ENCODE measurements at places on chromosomes 4 and X.
A peak's percentile ranks its signal among the peaks of the same experiment; 100 is the strongest.

DNA sequence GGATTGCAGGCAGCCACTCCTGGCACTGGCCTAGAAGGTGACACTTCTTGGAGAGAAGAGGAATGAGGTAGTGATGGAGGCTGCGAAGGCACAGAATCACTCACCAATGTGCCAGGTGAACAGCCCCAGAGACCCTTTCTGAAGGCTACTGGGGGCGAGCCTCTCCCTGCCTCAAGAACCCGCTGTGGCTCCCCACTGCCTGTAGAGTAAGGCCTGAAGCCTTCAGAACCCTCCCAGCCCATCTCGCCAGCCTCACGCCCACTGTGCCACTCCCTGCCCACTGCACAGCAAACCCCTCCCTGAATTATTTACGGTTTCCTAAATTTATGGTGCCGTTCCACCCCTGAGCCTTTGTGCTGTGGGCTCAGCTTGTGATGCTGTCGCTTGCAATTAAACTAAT is 24.2 kb upstream of the SORCS2 start:
- DNase-seq: no peak

DNA sequence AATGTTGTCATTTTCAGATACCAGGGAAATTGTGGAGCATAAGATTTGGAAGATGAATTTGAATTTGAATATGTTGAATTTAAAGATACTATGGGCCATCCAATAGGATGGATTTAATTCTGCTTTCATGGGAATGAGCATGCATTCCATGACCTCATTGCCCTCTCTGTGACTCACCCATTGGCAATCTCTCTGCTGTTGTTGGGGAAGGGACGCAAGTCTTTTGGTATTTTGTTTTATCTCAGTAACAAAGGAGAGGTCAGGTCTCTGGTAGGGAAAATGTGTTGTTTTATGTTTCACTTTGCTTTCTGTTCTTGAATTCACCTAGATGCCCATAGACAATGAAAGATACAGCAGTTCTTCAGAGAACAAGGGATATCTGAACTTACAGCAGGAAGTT is 42.1 kb upstream of the MAGEA4 start:
- no peak for DNase-seq

DNA sequence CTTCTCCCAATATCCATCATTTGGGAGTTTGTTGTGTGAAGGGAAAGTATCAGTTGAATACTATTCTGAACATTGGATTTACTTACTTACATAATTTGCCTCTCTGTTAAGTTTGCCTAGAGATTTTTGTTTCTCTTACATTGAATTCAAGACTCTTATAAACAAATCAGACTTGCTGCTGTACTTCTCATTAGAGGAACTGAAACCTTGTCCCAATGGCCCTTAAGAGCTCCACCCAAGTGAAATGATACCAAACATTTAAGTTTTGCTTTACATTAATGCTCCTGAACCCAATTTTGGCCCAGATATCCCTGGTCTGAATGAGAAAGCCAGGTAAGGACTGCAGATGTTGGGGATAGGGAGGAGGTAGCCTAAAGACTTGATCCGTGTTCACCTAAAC is 32.0 kb downstream of the HAND2 start:
- no peak for DNase-seq

DNA sequence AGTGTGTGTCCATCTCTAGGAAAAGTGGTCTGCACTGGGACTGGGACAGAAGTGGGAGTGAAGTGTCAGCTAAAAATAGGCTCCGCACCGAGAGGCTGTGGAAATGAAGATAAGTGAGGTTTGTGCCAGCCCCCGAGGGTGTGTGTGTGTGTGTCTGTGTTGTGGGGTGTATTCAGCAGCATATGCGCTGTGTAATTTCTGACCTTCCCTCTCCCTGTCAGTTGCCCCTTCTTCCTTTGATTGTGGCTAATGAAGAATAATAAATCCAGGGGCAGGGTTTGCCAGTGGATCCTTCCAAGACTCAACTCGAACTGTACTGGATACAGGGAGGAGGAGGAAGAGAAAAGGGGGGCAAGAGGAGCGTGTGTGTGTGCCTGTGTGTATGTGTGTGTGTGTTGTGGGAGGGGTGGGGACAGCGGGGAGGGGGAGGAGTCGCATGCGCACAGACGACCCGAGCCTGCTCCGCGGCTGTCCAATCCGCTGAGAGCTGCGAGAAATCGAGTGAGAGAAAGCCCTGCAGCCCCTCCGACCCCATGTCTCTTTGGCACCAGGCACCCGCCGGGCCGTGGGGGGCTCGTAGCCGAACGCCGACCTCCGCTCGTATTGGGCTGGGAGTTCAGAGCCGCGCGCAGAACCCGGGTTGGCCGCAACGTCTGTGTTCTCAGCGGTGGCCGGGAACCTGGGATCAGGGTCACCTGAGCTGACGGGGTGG is 916 bp upstream of the POU4F2 start:
- no peak for DNase-seq

- DNase-seq: no peak
Observed at GRCh38 chrX:44908827-44909226, 35.8 kb downstream of the KDM6A start.

GRCh38 chr4:56276547-56276946 is 110.7 kb downstream of the AASDH start:
- DNase-seq: no peak

DNA sequence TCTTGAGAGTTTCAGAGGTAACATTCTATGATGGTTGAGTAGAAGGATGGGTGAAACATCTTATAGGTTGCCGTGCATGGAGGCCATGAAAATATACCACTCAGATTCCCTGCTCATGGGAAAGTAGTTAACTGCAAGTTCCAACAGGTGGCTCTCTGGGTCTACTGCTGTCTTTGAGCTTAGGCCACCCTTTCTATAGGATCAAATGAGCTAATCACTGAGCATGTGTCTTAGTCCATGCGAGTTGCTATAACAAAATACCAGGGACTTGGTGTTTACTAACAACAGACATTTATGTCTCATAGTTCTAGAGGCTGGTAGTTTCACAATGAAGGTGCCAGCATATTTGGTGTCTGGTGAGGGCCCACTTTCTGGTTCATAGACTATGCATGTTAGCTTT is 144.8 kb upstream of the UNC5C start:
- DNase-seq: no peak

GRCh38 chr4:147524601-147525000 is 43.7 kb downstream of the EDNRA start:
- DNase-seq: no peak

DNA sequence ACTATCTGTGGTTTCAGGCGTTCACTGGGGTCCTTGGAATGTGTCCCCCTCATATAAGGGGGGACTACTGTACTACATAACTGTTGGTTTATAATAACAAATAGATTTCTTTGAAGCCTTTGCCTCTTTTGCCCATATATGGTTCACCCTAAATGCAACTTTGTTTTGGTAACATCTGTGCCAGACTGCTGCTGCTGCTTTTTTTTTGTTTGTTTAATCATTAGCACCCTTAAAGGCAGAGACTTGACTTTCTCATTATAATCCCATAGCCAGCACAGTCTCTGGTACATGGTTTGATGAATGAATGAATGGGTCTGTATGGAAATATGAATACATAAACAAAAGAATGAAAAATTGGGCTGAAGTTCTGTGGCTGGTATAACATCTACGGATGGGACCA is 80.2 kb upstream of the LHFPL1 start:
- no peak for DNase-seq

- no peak for DNase-seq
Observed at GRCh38 chrX:31808357-31808756, 736.5 kb upstream of the FTHL17 start.

GRCh38 chrX:1442016-1442665 is 10.6 kb downstream of the ASMTL start:
- DNase-seq: peak; percentile 1

GRCh38 chrX:13797512-13797911 is 19.4 kb downstream of the GPM6B start:
- no peak for DNase-seq

GRCh38 chr4:154018659-154019058 is 229.8 kb upstream of the SFRP2 start:
- DNase-seq: peak; percentile 8

- no peak for DNase-seq
Observed at GRCh38 chrX:38612281-38612680, 50.9 kb downstream of the TSPAN7 start.

DNA sequence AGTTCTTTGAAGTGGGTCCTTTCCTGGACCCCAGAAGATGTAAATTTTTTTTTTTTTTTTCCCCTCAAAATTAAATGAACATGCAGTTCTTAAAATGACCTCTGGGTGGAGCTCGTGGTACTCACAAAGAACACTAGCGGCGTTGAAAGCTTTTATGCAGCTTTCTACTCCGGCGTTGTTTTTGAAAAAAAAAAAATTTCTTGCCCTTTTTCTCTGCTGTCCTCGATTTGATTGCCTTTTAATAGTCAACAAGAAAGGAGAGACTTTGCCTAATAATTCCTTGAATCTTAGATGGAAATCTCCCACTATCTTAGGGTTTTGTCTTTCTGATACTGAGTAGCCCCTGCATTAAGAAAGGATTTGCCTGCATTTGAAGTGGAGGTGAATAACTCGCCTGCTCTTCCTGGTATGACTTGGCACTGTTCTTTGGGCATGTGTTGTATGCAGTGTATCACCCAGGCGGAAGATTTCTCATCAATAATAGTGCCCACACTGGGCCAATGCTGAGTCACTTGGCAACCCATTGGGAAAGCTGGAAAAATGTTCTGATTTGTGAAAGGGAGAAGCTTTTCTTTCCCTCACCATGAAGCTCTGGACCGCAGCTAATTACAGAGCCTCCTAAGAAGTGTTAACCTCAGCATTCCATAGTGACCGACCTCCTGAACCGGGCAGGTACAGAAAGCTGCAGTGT is 104.0 kb downstream of the PHEX start:
- DNase-seq: no peak

GRCh38 chr4:92455951-92456350 is 152.2 kb downstream of the GRID2 start:
- no peak for DNase-seq

- DNase-seq: no peak
Observed at GRCh38 chr4:168551211-168551610, 54.4 kb downstream of the PALLD start.

DNA sequence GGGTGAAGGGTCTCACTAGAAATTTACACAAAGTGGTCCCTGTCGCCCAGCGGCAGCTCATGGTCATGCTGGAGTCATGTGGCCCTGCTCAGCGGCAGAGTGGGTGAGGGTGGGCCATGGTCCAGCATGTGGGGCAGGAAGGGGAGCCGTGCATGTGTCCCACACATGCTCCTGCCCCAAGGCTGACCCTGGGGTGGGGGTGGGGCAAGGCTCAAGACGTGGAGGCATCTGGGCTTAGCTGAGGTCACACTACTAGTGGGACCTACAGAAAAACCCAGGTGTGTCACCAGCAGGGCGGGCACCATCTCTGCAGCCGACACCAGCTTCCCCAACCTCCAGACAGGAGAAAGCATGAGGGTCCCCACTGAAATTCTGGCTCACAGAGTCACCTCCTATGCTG is 42.4 kb downstream of the EVC start:
- no peak for DNase-seq

GRCh38 chrX:152632445-152633097 is 5.1 kb upstream of the GABRQ start:
- peak; percentile 26 for DNase-seq

- no peak for DNase-seq
Observed at GRCh38 chrX:122770581-122770980, 413.5 kb upstream of the GRIA3 start.

- DNase-seq: no peak
Observed at GRCh38 chr4:136311774-136312173, 1220.5 kb downstream of the PCDH18 start.

DNA sequence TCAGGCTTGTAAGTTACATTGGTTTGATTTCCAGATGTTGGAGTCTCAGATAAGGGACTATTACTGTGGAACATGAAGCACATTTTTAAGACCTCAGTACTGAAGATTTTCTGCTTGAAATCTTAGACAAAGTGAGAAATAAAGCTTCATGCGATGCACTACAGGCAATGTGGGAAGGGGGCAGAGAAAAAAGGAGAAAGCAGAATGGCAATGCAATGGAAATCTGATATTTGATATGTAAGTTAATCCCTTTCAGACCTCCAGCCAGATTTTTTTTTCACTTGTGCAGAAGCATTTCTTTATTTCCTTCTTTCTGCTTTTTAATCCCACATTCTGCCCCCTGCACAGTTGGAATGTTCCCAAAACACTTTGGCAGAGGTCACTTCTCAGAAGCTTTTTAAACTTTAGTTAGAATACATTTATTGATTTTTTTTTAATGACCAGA is 174.3 kb downstream of the ADGRL3 start:
- no peak for DNase-seq

- DNase-seq: no peak
Observed at GRCh38 chr4:24611575-24611974, 27.2 kb upstream of the DHX15 start.

DNA sequence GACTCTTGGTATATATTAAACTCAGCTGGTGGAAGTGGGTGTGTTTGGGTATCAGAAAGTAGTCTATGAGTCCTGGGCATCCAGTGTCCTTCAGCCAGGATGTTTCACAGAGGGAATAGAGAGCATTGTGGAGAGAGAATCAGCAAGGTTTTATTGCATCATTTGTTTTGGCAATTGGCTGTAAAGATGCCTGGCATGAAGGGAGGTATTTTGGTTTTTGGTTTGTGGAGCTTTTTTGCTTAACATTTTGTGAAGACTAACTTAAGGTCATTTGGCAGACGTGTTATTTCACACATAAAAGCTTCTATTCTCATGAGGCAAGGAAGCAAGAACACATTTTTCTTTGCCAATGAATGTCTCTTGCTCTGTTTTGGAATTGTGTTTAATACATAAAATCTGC is 71.1 kb downstream of the DCLK2 start:
- no peak for DNase-seq

DNA sequence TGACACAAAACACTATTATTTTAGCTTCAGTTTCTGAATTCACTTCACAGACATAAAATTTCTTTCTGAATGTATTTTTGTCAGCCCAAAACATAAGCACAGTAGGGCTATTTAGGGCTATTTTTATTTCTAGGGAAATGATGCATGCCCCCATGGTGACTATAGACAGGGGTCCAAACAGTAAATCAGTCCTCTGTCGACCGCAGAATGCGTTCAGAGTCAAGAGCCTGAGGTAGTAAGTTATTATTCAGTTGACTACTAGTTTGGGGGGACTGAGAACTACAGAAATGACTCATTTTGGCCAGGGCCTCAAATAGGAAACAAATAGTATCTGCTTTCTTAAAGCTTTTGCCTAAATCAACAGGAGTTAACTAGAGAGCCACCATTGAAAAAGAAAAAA is 414.4 kb downstream of the AFF2 start:
- DNase-seq: no peak

DNA sequence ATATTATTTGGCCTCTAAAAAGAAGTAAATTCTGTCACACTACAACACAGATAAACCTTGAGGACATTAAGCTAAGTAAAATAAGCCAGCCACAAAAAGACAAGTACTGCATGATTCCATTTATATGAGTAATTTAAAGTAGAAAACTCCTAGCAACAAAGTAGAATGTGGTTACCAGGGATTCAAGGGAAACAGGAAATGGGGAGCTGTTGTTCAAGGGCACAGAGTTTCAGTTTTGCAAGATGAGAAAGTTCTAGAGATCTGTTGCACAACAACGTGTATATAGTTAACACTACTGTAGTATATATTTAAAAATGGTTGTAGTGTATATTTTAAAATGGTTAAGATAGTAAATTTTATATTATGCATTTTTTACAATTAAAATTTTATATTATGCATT is 25.4 kb downstream of the SEC31A start:
- DNase-seq: no peak

- DNase-seq: no peak
Observed at GRCh38 chr4:153076861-153077260, 127.4 kb upstream of the TRIM2 start.

GRCh38 chr4:124596816-124597215 is 115.7 kb downstream of the ANKRD50 start:
- DNase-seq: no peak
